ENCODE measurements at places on chromosomes 11 and 22.

DNA sequence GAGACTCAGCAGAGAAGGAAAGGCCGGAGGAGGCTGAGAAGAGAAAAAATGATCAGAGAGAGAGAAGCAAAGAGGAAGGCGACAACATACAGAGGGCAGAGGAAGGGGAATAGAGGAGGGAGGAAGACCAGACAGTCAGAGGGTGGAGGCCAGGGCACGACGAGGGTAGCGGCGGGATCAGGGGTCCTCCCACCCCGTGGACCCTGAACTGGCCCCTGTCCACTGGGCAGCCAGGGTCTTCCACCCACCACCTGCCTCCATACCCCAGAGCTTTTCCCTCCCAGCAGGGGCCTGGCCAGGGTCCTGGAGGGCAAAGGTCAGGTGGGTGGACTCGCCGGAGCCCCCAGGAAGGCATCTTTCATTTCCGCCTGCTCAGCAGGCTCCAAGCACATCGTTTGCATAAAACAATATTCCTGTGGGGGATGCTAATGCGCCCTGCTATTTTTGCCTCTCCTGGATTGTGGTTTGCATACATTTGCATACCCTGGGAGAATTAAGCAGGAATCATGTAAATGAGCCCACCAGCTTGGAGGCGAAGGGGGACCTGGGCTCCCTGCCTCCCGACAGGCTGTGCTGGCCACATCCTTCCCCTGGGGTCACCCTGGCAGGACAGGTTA, 394.1 kb downstream of the MN1 start:
- DNase-seq: no peak

- no peak for DNase-seq
Observed at GRCh38 chr22:29105468-29105867, 32.6 kb downstream of the KREMEN1 start.

- DNase-seq: no peak
Observed at GRCh38 chr11:92978271-92979111, 9.0 kb downstream of the MTNR1B start.

DNA sequence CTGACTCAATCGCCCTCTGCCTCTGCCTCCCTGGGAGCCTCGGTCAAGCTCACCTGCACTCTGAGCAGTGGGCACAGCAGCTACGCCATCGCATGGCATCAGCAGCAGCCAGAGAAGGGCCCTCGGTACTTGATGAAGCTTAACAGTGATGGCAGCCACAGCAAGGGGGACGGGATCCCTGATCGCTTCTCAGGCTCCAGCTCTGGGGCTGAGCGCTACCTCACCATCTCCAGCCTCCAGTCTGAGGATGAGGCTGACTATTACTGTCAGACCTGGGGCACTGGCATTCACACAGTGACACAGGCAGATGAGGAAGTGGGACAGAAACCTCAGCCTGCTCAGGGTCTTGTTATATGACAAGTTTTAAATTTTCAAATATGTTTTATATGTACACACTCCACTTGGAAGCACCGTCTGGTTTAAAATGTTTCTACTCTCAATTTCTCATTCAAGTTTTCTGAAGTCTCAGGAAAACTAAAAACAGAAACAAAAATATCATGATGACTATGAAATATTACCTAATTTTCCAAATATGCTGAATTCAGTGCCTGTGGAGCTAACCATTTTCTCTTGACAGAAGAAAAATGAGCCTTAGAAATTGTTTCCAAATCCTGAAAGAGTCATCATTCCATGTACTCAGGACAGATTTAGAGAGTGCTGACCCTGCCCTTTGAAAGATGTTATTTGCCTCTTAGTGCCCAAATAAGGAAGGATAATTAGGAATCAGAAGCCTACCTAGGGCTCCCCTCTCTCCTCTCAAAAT, 48.8 kb upstream of the TOP3B start:
- DNase-seq: no peak

DNA sequence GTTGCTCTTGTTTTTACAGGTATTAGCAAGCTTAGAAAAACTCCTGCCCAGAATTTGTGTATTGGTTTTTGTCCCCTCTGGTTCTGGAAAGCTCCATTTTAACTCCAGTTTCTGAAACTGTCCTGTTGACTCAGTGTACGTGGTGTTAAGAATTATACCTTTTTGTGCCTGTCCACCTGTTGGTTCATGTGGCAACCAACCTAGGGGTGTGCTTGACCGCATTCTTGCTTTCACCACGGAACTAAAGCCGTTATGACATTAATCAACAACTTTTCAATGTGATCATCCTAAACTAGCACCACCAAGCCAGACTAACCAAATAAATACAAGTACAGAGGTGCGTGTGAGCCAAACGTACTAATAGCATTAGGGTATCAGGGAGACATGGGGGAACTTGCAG, 56.0 kb upstream of the PTH start:
- DNase-seq: no peak

DNA sequence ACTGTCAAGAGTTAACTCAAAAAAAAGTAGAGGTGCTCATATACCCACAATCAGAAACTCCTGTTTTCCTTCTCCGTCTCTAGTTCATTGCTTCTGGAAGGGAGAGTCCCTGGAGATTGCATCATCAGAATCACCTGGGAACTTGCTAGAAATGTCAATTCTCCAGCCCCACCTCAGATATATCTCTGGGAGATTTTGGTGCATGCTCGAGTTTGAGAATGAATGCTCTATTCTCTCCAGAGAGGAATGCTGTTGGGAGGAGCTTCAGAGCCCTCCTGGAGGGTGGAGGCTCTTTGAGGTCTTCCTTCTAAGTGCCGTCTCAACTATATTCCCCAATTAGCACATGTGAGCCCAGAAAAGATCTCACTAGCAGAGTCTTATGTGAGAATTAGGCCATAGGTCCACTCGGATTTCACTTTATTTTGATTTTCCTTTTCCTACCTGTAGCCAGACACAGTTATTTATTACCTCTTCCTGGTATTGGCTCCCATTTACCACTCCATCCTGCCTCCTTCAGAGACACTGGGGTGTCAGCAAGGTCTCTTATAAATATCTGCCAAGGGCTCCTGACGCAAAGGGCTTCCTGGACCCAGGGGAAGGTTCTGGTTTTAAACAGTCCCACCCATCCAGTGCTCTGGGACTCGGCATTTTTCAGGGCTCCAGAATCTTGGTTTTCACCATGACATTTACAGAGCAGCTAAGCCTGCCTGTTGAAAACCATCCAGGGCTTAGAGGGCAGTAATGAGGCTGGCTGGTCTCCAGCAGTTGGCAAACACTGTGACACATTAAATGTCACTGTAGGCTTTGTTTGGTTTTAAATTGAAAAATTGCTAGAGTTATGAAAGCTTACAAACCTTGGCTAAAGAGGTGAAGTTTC, 136.2 kb downstream of the CD44 start:
- DNase-seq: no peak

- no peak for DNase-seq
Observed at GRCh38 chr11:12624595-12624994, 49.6 kb upstream of the TEAD1 start.
